ENCODE measurements at places on chromosomes 16 and 17.

- no peak for DNase-seq
These were observed 21.3 kb downstream of the SCNN1B start for GRCh38 chr16:23323224-23324030.

DNA sequence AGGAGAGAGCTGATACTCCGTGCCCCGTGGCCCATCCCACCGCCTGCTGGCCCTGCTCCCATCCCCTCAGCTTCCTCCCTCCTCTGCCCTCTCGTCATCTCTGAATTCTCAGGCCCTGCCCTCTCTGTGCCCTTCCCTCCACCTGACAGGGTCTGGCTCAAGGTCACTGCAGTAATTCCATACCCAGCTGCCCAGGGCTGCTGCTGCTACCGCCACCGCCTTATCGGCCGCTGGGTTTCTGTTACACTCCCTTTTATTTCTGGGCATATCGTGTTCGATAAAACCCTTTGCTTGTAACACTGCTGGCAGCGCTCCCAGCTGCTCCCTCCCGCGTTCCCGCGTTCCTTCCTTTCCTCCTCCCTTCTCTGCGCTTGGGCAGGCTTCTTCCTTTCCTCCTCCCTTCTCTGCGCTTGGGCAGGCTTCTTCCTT is 1.2 kb downstream of the EPN3 start:
- DNase-seq: peak; percentile 20

DNA sequence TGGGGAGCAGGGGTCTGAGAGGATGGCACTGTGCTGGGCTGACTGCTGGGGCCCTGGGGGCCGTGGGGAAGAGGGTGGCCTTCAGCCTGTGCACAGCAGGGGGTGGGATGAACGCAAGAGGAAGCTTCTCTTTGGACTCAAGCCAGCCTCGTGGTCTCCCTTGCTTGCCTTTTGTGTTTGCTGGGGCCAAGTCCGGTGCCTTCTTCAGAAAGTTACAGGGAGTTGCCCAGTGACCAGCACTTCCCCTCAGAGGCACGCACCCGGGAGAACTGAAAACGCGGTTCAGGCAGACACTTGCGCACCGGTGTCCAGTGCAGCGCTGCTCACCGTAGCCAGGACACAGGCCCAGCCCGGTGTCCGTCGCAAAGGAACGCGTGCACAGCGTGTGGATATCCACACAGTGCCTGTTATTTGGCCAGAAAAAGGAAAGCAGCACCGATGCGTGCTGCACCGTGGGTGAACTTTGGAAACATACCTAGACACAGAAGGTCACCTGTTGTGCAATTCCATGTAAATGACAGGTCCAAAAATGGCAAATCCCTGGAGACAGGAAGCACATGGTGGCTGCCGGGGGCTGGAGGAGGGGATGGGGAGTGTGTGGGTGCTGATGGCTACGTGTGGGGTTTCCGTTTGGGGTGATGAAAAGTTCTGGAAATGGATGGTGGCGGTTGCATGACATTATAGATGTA is 29.4 kb upstream of the NUDT16L1 start:
- DNase-seq: no peak

- DNase-seq: no peak
These were observed 12.9 kb downstream of the SEZ6 start for GRCh38 chr17:28992625-28993600.

DNA sequence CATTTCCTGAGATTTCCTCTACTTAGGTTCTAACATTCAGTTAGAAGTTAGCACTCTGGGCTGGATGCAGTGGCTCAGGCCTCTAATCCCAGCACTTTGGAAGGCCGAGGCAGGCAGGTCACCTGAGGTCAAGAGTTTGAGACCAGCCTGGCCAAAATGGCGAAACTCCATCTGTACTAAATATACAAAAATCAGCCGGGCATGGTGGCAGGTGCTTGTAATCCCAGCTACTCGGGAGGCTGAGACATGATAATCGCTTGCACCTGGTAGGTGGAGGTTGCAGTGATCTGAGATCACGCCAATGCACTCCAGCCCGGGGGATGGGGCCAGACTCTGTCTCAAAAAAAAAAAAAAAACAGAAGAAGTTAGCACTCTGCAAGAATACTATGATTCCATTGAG is 1430.9 kb downstream of the CDH11 start:
- peak; percentile 28 for DNase-seq

GRCh38 chr17:62562656-62563055 is 64.8 kb upstream of the MRC2 start:
- DNase-seq: no peak

DNA sequence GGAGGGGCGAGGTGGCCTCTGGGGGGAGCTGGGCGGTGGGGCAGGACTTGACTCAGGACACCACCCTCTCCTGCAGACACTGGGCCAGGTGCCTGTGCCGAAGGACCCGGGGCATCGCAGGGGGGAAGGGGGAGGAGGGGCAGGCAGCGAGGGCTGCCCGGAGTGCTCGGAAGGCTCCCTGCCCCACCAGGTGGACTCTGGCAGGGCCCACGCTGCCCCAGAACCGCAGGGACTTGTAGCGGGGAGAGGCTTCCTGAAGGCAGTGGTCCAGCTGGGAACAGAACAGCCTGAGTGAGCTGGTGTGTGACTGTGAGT is 4.4 kb upstream of the HCRT start:
- no peak for DNase-seq

GRCh38 chr17:80695979-80696378 is 151.3 kb downstream of the RPTOR start:
- peak; percentile 64 for DNase-seq

GRCh38 chr17:40962059-40962561 is 4.6 kb downstream of the KRT39 start:
- DNase-seq: no peak

DNA sequence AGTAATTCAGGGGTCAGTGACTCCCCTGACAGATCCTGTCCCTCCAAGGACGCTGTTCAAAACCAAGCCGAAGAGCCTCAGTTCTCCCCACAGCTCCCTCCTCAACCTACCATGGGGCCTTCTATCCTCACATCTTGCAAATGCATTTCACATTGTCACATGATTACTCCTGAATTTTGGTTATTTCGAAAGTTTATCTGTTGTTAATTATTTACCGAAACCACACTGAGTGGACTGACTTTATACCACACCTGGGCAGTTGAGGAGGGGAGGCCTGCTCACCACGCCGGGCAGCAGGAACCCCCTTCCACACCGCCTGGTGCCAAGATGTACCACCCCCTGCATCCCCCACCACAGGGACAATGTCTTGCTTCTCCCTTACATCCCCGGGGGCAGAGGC is 4.7 kb downstream of the TIMP2 start:
- no peak for DNase-seq

- DNase-seq: peak; percentile 71
These were observed 1.5 kb downstream of the MXRA7 start for GRCh38 chr17:76709077-76709950.

DNA sequence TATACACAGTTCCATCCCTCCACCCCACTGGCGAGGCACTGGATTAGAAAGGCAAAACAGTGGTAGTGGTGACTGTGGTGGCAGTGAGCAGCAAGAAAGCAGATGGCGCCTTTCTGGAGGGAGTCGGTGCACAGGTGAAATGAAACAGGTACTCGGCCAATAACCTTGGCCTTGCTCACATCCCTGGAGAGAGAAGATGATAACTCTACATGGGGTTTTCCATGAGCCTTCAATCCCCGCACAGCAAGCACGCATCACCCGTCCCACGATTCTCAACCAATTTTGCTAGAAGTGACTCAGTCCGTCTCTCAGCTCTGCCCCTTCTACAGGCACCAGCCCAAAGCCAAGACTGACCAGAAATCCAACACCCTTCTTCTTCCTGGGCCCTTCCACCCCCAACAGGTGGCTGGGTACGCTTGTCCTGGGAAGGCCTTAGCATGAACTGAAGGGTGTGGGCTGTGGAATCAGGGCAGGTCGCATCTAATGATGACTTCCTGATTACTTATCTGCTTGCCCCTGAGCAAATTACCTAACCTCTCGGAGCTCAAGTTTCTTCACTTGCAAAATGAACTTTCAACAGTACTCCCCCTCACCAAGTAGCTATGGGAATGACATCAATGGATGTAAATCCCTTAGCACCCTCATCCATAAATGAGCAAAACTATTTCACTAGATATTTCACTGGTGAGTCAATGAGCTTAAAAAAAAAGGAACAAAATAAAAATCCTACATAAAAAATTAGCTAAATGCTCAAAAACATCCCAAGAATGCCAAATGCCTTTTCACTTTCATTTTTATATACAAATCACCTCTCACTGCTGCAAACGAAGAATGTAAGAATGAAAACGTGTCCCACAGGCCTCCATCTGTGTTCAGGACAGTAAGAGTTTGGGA is 18.0 kb downstream of the XPO6 start:
- DNase-seq: no peak

GRCh38 chr17:76593384-76593826 is 7.7 kb upstream of the ST6GALNAC2 start:
- DNase-seq: peak; percentile 98

DNA sequence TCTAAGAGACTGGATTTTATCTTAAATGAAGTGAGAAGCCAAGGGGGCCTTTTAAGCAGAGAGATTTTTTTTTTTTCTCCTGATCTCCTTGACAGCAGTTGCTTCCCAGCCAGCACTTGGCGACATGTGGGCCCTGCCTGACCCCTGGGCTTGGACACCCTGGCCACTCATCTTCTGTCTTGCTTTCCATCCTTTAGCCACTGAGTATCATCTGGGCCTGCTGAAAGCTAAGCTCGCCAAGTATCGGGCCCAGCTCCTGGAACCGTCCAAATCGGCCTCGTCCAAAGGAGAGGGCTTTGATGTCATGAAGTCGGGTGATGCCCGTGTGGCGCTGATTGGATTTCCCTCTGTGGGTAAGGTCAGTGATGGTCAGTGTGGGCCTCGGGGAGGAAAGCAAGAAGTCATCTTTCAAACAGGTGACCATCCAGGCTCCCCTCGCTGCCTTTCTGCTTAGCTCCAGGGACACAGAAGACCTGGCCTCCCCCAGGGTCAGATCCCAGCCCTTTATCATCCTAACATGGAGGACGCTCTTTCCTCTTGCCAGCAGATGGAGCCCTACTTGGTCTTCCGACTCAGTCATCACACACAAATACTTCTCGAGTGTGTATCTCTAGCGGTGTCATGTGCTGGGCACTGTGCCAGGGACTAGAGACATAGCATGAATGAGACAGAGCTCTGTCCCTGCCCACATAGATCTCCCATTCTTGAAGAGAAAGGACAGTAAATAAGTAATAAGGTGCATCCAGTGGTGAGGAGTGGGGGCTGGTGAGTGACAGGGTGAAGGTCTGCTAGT is 6.1 kb downstream of the DRG2 start:
- DNase-seq: peak; percentile 69
